Activated CD8-positive, alpha-beta memory T cell treated with anti-CD3 and anti-CD28 coated beads for 48 hours (primary cell): ENCODE measurements at places on chromosomes 16 and 17.

- no peak for DNase-seq
Measured at GRCh38 chr17:38867968-38868816, 1.7 kb upstream of the LASP1 start.

- no peak for DNase-seq
Measured at GRCh38 chr17:45408611-45409421, 23.9 kb downstream of the ARHGAP27 start.

GRCh38 chr17:45029758-45030423, 21.5 kb downstream of the DCAKD start:
- DNase-seq = no peak

DNA sequence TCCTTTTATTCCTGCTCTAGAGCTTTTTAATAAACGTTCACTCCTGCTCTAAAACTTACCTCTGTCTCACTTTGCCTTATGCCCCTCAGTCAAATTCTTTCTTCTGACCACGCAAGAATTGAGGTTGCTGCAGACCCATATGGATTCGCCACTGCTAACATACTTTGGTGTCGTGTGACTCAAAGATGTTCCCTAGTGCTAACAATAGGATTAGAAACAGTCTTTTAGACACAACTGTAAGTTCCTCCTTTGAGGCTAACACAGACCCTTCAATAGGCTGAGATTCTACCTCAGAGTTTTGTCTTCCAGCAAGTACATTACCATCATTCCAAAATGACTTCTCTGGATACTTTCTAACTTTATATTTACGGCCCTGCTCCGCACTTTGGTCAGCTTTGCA, 149.5 kb upstream of the COX10 start:
- DNase-seq = no peak

GRCh38 chr16:53084141-53084541, 29.4 kb downstream of the CHD9 start:
- DNase-seq = no peak

- no peak for DNase-seq
Measured at GRCh38 chr16:84194018-84194417, 3.1 kb downstream of the ADAD2 start.

GRCh38 chr16:75931970-75932369, 205.7 kb upstream of the CPHXL start:
- DNase-seq = no peak

DNA sequence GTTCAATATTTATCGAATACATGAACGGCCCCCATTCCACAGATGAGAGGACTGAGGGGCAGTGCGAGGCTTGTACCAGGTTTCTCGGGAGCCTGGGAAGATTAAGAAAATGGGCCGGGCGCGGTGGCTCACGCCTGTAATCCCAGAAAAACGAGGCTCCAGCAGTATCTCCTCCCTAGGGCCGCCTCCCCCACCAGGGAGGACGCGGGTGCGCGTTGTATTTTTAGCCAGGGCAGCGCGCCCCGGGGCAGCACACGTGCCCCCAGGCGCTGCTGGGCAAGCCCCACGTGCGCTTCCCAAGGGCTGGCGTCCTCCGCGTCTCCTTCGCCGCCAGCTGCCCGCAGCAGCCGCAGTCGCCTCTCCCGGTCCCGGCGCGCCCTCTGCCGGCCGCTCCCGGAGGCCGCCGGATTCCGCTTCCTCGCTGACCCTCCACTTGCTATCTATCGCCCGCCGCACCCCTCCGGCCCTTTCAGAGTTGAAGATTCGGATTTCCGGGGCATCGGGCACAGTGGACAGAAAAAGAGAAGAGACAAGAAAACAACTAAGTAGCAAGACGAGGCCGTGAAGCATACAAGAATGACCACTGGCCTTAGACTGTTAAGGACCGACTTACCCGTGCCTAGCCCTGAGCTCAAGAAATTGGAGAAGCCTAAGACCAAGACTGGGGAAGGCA, 1.9 kb upstream of the YBX2 start:
- no peak for DNase-seq

DNA sequence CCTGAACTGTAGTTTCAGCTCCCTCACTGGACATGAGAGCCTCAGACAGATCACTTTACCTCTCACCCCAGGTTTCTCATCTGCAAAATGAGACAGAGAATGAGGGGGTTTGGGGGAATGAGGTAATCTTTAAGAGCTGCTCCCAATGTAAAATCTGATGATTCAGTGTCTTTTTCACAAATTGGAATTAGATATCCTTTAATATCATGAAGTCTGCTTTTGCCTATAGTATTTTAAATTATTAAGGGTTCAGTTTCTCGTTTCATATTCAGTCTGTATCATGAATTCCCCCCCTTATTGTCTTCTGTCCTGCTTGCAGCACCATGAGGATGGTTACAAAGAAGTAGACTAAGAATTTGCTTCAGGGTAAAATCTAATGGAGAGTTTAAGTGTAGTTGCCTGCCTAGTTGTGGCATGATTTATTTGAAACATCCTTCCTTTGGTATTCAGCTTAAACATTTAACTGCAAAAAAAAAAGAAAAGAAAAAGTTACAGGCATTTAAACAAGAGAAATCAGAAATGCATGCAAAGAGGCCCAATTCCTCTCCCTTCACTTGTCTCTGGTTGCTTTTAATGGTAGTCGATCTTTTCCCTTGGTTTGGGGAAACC, 77.3 kb downstream of the WNT3 start:
- DNase-seq = no peak

GRCh38 chr17:62605588-62605987, 21.9 kb upstream of the MRC2 start:
- DNase-seq = no peak

GRCh38 chr17:7570351-7570750, 8.6 kb downstream of the SENP3 start:
- no peak for DNase-seq

DNA sequence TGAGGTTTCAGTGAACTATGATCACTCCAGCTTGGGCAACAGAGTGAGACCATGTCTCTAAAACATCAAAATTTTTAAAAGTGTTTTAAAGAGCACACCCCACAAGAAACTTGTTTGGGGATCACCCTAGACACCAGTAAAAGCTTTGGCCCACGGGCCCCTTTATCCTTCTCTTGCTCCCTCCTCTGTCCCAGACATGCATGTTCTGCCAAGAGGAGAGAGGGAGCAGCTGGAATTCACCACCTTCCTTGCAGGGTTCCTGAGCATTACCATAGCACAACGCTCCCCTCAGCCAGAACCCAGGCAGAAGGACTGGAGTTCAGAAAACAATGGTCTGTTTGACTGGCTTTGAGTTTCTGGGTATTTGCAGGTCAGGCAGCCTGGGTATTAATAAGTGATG, 214.3 kb upstream of the CDH5 start:
- DNase-seq = no peak

- no peak for DNase-seq
Measured at GRCh38 chr17:81090361-81091136, 55.6 kb downstream of the BAIAP2 start.

DNA sequence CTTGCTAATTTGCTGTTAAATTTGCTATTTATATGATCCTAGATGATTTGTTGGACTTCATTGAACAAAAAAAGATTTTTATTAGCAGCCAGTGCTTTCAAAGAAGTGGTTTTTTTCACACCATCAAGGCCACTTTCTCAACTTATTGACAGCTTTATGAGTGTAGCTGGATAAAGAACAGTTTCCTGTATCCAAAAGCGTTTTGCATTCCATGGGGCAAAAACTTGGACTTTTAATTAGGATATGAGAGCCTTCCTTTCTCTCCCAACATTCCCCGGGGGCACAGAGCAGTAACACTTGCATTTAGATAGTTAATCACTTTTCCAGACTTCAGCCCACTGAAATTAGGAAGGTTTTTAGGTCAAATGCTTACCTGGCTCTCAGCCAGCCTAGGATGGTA, 177.1 kb upstream of the ELAC2 start:
- no peak for DNase-seq

DNA sequence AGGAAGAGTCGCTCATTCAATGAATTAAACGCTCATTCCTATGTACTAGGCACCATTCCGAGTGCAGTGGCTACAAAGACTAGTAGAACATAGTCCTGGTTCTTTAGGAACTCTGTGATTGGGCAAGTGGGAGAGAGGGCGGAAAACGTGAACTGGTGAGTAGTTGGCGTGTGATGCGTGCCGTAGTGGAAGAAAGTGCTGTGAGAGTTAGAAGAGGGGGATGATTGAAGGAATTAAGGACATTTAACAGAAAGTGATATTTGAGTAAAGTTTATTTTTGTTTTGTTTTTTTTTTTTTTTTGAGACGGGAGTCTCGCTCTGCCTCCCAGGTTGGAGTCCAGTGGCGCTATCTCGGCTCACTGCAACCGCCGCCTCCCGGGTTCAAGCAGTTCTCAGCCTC, 7.9 kb upstream of the SLFN14 start:
- DNase-seq = no peak

DNA sequence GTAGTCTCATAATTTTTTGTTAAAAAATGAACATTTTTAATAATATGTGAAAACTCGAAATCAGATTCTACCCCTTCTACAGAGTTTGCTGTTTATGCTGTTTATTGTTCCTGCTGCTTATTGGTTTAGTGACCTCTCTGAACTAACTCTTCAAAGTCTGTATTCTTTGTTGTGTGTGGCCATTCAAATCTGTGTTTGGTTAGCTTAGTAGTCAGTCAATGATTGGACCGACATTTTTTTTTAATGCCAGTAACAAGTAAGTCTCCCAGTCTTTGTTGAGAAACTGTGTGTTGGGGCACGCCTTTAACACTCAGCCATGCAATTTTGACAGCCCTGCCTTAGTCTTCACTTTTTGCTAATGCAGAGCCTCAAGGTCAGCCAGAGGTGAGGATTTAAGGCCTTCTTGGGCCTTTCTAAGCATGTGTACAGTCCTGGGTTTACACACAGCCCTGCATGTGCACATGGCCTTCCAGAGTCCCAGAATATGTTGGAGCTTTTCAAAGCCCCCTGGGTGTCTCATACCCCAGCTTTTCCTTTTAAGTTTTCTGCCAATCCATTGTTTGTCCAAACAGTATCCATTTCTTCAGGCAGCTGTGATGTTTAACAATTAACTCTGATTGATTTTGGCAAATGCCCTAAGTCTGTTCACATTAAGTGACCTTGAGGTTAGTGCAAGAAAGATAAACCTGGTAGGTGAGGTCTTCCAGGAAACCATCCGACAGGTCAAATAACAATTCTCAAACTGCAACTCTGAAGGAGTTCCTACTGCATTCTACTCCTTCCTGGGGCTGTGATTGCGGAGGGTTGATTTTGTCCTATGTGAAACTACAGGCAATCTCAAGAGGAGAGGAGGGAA, 389.3 kb downstream of the PMP22 start:
- DNase-seq = no peak

- DNase-seq = no peak
Measured at GRCh38 chr17:32927201-32927723, 691 bp upstream of the TMEM98 start.

GRCh38 chr17:72600934-72601333, 480.1 kb downstream of the SOX9 start:
- no peak for DNase-seq

DNA sequence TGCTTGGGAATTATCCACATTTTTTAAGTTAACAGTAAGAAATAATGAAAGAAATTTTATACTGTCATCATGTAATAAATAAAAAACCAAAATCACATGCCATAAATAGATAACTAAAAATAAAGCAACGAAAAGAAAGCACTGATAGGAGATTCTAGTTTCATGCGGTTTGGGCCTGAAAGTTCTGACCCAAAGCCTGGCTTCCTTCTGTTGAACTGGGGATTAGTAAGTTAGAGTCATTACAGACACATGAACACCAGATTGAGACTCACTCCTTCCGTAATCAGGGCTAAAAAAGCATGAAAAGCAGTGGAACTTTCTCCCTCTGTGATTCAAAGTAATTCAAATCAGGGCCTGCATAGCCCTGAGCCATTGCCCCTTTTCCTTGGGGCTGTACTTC, 13.2 kb upstream of the SLC6A2 start:
- no peak for DNase-seq

- DNase-seq = no peak
Measured at GRCh38 chr16:1438229-1439057, 5.9 kb downstream of the CCDC154 start.

DNA sequence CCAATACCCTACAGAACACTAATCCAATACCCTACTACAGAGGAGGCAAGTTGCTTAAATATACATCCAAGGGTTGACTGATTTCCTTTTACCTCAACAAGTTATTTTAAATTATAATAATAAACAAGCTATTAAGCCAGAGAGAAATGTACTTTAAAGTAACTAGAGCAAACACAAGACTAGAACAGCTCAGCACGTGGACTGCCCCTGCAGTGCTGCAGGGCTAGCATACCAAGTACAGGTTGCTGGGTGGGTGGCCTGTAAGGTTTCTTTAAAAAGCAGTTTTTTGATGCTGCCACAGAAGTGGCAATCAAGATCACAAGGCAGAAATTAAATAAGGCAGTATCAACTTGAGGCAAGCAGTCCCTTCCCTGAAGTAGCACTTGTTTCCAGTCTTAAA, 63.5 kb downstream of the PARN start:
- DNase-seq = no peak

- DNase-seq = no peak
Measured at GRCh38 chr16:28189245-28189644, 22.5 kb downstream of the XPO6 start.
